ENCODE measurements at places on chromosomes 4 and X.

DNA sequence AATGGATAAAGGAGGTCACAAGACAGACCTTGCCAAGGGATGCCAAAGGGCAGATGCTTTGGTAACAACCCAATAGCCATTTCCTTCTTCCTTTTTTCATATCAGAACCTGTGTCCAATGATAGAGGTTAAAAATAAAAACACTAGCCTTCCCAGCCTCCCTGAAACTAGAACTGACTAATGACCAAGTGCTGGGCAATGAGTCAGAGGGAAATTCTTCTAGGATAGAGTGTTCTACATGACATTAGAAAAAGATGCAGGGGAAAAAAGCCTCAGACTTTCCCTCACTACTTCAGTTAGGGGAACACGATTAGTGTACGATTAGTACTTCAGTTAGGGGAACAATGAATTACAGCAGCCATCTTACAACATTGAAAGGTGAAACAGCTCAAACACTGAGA is 29.3 kb upstream of the FAM47C start:
- no peak for DNase-seq

- peak; percentile 48 for DNase-seq
Measured at GRCh38 chr4:120071192-120071795, 4.6 kb upstream of the MAD2L1 start.

DNA sequence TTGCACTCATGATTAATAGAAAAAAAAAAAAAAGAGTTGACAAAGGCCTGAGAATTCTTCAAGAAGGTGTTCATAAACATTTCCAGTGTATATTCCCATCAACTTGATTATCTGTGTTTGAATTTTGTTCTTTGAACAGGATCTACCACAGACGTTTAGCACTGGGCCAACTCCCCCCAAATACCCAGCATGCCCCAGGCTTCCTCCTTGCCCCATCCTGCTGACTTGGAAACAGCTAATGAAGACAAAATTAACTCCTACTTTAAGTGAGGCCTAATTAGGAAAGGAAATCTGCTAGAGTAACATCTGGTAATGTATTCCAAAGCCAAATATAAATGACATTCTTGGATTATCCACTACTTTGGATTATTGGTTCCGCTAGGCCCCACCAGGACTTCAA is 52.5 kb downstream of the PPARGC1A start:
- no peak for DNase-seq

DNA sequence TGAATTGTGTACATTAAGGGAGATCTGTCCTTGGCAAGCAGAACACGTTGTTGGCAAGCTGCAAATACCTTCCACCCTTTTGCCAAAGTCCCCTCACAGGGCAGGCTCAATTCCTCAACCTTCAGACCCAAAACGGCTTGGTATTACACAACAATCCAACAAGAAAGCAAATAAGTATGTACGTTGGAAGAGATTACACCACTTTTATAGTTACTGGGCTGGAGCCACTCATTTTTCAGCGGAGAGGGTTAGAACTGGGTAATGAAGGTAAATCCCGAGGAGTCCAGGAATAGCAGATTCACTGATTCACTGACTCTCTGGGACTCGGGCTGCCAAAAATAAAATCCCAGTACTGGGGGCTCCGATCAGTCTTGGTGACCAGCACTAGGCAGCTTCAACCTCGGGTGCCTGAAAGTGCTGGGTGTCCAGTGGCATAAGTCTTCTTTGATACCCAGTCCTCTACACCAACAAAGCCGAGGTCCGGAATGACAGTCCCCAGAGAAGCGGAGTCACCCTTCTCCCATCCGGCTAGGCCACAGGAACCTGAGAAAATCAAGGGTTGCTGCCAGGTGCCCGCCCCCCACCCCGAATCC is 587 bp downstream of the TIMM8A start:
- no peak for DNase-seq

DNA sequence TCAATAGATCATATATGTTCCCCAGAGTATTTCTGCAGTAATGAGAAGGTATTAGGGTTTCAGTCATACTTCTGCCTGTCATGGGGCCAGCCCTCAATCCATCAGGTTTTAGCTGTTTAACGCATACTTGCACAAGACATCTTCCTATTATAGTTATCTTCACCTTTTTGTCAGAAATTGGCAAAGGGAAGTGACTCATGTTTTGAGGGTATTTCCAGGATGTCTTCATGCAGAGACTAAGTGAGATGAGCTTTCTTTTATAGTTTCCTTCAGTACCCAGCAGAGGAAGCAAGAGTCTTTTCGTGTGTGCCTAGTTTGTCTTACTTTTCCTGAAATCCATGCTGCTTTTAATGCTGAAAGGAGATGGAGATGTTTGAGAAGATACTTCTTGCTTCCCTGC is 9.5 kb downstream of the CSTF2 start:
- DNase-seq = no peak

DNA sequence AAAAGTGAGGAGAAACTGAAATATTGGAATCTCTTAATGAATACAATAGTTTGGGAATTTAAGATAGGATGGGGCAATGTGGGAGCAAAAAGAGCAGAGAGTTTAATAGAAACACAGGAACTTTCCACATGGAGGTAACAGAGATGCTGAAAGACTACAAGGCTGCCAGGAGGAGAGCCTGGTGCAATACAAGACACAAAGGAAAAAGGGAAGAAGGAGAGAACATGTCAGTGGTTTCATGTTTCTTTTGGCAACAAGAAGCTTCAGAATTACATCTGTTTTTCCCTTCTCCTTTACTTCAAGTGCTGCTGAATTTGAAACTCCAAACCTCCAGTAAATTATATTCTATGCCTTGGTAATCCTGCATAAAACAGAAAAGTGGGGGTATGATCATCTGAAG is 474.3 kb downstream of the FAT4 start:
- no peak for DNase-seq

- no peak for DNase-seq
Measured at GRCh38 chr4:87032884-87033533, 98.2 kb downstream of the AFF1 start.

DNA sequence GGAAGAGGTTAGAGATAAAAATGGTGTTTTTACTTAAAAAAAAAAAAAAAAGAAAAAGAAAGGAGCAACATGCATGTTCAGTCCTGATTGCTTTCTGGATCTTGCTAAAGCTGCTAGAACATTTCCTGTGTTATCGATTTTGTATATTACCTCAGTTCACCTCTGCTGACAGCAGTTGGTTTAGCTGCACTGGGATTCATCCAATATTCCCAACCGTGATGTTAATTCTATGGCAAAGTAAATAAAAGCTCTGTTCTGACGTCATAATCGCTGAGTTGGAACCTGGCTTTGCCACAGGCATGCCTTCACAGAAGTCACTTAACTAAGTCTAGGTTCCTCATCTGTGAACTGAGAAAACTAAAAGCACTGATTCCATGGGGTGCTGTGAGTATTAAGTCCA is 90.7 kb upstream of the SORBS2 start:
- no peak for DNase-seq

GRCh38 chrX:9149501-9150245 is 115.7 kb upstream of the FAM9B start:
- DNase-seq = no peak

- no peak for DNase-seq
Measured at GRCh38 chrX:115367455-115367854, 77.9 kb downstream of the LUZP4 start.

GRCh38 chrX:71378732-71379131 is 12.6 kb downstream of the TAF1 start:
- no peak for DNase-seq

GRCh38 chrX:37776283-37776986 is 3.4 kb upstream of the CYBB start:
- no peak for DNase-seq

DNA sequence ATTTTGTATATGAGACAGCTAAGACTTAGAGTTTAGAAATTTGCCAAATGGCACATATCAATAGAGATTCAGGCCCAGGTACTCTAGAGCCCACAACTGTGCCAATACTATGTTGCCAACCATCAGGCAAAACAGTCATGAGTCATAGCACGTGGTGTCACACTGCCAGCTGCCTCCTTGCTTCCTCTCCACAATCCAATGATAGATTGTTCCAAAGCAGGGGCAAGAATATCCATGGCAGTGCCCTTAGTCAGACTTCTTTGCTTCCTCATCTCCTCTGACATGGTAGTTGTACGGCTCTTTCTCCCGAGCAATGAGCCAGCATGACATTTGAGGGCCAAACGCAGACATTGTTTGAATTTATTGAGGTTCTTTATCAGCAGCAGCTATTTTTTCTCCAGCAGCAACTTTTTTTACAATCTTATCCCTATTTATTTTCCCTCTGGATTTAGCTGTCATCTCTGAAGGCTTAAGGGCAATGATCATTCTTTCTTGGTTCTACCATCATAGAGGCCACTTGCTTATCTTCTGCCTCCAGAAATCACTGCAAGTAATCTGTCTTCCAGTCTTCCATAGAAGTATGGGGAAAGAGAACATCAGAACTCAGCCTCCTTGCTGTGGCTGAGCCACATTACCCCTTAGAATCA is 169.7 kb downstream of the COL4A6 start:
- no peak for DNase-seq

GRCh38 chr4:182147391-182147790 is 95.8 kb upstream of the TENM3 start:
- no peak for DNase-seq

DNA sequence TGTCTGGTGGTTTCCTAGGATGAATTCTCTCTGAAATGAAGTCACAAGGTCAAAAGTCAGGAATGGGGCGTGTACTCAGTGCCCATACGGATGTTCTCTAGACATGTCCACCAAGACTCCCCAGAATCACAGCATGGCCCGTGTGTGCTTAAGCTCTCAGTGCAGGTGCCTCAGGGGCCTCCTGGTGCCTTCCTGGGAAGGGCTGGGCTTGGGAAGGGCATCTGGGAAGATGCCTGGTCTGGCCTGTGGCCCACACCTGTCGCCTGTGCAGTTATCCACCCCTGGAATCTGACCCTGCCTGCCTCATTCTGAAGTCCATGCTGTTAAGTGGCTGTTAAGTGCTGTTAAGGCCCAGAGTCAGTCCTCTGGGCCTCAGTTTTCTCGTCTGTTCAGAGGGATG is 31.2 kb downstream of the SORCS2 start:
- DNase-seq = no peak

- no peak for DNase-seq
Measured at GRCh38 chr4:147039976-147040575, 94.4 kb upstream of the TTC29 start.

- no peak for DNase-seq
Measured at GRCh38 chr4:149831656-149832208, 16.1 kb upstream of the IQCM start.

All from effector CD4-positive, alpha-beta T cell (primary cell).